ENCODE measurements at places on chromosomes 7 and 10.
A peak's percentile ranks its signal among the peaks of the same experiment; 100 is the strongest.

DNA sequence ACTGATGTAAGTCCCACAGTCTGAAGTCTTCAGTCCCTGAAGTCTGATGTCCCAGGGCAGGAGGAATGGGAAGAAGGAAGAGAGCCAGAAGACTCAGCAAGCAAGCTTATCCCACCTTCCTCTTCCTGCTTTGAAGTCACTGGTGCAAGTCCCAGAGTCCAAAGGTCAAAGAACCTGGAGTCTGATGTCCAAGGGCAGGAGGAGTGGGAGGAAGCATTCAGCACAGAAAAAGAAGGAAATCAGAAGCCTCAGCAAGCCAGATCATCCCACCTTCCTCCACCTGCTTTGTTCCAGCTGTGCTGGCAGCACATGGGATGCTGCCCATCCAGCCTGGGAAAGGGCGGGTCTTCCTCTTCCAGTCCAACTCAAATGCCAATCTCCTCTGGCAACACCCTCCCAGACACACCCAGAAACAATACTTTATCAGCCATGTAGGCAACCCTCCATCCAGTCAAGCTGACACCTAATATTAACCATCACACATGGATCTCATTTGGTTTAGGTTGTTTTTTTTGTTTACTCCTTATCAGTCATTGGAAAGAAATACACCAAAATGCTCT lies 50.9 kb downstream of the ADAM12 start:
- DNase-seq = no peak

DNA sequence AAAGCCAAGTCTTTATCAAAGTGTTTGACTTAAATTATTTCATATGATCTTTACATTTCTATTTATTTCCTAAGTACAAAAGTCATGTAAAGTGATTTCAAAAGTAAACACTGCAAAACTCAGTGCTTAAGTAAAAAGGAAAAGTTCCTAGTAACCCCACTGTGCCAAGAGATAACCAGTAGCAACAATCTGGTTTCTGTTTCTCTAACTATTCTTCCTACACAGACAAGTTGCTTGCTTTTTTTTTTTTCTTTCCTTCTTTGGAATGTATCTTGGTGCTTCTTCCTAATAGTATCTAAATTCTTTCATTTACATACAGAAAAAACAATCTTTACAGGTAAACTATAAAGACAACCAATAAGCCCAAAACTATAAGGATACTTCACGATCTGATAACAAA lies 3.1 kb downstream of the JCAD start:
- DNase-seq = no peak

- DNase-seq = no peak
Measured at GRCh38 chr10:94358480-94358879, 4.3 kb downstream of the NOC3L start.

GRCh38 chr7:73969991-73970390 lies 58.0 kb upstream of the ELN start:
- no peak for DNase-seq

- no peak for DNase-seq
Measured at GRCh38 chr10:125709553-125710474, 9.7 kb upstream of the EDRF1 start.

DNA sequence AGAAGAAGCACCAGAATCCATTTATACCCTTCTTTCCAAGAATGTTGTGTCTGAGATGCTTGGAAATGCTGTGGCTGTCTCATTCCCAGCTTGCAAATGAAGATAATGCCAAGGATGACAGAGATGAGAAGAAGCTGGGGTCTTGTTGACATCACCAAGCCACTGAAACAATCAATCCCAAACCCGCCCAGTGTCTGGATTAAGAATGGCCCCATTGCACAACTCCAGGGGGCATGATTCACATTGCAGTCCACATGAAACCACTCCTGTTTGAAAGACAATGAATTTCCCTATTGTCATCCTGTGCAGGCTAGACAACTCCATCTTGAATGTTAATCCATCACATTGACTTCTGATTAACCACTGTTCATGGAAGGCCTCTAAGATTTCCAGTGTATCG lies 28.6 kb downstream of the SORBS1 start:
- DNase-seq = no peak

DNA sequence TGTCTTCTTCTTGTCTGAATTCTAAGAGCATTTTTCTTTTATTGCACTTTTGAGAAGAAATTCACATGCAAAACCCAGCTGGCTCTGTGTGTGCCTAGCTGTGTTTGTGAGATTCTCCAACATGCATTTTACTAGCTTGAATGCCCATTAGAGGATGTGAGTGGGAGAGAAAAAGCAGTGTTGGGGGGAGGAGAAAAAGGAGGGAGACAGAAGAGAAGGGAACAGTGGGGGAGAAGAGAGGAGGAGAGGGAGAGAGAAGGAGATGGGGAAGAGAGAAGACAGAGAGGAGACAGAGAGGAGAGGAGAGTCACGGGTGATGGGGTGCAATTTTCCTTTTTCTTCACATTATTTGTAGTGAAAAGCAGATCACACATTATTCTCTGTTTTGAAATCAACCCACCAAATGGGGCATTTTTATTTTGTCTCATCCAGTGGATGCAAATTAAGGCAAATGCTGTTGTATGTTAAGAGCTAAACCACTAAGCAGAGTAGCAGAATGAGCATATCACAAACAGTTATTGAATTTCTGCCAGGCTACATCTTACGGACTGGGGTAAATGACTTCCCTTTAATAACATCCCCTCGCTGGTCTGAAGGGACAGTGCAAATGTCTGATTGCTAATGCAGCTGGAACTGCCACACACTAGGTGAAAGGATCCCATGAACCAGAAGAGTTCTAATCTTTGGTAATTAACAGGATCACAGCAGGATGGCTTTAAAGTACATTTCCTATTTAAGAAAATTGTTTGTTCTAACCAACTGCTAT lies 849 bp downstream of the LRRN3 start:
- peak; percentile 46 for DNase-seq

DNA sequence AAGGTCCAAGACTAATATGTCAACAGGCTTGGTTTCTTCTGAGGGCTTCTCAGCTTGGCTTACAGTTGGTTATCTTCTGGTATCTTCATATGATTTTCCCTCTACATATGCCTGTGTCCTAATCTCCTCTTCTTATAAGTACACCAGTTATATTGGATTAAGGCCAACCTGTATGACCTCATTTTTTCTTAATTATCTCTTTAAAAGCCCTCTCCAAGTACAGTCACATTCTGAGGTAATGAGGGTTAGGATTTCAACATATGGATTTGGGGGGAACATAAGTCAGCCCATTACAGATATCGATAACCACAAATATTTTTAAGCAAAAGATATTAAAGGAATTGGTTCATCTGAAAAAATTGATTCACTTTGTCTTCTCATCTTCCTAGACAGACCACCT lies 49.2 kb downstream of the IQUB start:
- DNase-seq = no peak

DNA sequence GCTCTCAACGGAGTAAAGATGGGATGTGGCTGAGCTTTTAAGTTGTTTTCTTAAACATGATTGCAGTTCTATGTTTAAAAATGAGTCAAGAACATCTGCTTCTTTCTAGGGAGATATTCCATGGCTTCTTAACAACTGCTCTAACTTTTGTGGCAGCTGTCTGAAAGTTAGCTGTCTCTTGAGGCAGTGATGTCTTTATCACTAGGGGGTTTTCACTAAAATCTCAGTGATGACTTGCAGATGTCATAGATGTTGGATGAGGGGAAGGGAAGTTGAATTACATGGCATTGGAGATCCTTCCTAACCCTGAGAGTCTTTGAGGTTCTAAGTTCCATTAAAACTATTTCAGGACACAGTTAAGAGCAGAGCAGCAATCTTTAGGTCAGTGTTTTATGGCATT lies 43.5 kb downstream of the PRKG1 start:
- DNase-seq = no peak

- no peak for DNase-seq
Measured at GRCh38 chr7:151726652-151727578, 150.0 kb downstream of the PRKAG2 start.

DNA sequence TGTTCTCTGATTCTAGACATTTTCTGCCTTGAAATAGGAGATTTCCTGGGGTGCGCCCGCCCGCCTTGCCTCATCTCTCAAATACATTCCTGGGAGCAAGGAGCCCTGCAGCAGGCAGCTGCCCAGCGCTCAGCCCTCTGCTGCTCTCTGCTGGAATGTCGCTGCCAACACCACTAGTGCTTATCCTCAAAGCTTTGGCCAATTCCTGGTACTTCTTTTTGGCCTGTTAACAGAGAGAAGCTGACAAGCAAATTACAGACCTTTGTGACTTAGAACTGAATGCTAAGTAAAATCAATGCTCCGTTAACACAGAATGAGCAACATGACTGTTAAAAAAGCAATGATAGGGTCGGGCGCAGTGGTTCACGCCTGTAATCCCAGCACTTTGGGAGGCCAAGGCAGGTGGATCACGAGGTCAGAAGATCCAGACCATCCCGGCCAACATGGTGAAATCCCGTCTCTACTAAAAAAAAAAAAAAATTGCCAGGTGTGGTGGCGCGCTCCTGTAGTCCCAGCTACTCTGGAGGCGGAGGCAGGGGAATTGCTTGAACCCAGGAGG lies 41.9 kb upstream of the SYPL1 start:
- peak; percentile 40 for DNase-seq

GRCh38 chr10:44725404-44725803 lies 185.7 kb upstream of the TMEM72 start:
- no peak for DNase-seq

GRCh38 chr7:127245607-127246006 lies 7.1 kb downstream of the GRM8 start:
- no peak for DNase-seq

GRCh38 chr10:114100848-114101741 lies 57.4 kb downstream of the ADRB1 start:
- DNase-seq = no peak

DNA sequence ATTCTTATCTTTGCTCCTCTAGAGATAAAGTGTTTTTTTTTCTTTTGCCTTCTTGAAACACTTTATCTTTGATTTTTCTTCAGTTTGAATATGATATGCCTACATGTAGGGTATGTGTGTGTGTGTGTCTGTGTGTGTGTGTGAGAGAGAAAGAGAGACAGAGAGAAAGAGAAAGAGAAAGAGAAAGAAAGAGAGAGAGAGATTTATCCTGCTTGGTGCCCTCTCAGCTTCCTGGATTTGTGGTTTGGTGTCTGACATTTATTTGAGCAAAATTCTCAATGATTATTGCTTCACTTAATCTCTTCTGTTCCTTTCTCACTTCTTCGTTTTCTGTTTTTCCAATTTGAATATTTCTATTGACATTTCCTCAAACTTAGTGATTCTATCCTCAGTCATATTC lies 60.3 kb downstream of the RAB18 start:
- peak; percentile 30 for DNase-seq

GRCh38 chr10:132467464-132468149 lies 70.0 kb upstream of the INPP5A start:
- DNase-seq = no peak

DNA sequence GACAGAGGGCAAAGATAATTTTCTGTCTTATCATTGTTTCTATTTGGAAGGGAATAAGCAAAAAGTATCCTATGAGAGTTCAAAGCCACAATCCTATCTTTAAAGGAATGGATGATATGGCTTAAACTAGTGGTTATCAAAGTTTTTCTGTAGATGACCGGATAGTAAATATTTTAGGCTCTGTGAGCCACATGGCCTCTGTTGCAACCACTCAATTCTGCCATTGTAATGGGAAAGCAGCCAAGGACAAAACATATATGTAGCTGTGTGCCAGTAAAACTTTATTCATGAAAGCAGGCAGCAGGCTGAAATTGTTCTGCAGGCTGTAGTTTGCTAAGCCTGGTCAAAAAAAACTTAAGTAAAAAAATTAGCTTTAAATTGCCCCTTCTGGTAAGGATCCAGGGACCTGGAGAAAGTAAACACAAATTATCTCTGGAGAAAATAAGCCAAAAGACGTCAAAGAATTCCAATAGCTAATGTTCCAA lies 73.3 kb downstream of the THSD7A start:
- no peak for DNase-seq

GRCh38 chr7:123754271-123754871 lies 5.6 kb upstream of the WASL start:
- DNase-seq = no peak

DNA sequence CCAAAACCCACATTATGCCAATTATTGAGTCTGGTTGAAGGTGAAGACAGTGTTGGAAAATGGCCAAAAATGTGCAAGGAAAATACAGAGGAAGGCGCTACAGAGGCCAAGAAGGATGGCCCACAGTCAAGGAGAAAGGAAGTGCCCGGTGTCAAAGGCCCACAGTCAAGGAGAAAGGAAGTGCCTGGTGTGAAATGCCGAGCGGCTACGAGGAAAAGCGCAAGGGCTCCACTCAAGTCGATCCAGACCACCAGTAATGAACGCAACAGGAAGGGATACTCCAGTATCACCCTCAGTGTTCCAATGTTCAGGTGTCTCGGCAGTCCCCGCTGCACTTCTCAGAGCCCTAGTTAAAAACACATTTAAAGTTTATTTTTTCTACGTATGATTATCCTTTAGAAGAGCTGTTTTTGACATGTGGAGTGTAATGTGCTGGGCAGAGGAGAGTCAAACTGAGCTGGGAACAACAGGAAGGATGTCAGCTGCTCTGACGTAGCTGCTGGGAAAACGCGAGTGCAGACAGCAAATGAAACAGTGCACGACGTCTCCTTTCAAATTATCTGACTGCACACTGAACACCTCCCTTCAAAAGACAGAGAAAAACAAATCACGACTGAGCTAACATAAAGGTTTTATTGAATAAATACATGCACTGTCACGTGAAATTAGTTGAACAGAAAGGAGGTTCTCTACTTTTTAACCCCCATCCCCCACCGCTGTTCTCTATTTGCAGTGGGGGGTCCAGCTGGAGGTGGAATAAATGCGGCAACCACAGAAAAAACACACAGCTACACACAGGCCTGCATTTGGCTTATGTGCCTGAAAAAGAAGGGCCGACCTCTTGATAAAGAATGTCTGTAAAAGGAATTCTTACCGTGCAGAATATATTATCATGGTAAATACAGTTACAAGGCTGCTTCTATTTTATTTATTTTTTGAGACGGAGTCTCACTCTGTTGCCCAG lies 26.1 kb upstream of the NCAPG2 start:
- no peak for DNase-seq

GRCh38 chr10:100570506-100570905 lies 34.8 kb downstream of the HIF1AN start:
- DNase-seq = no peak

- no peak for DNase-seq
Measured at GRCh38 chr7:83547526-83547925, 101.4 kb downstream of the SEMA3E start.

GRCh38 chr7:49324040-49324439 lies 399.7 kb downstream of the CDC14C start:
- no peak for DNase-seq

DNA sequence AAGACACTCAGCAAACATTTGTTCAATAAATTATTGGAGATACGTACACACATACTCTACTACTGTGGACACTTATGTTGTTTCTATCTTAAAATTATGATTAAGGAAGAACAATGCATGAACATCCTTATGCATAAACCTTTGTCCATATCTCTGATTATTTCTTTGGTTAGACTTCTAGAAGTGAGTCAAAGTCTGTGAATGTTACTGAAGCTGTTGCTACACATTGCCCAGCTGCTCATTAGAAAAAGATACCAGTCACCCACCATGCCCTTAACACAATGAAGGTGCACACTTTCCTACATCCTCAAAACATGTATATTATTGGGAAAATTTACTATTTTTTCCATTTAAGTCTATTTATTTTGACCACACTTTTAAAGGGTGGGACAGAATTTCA lies 1.4 kb upstream of the CLRN3 start:
- DNase-seq = no peak
